ENCODE measurements at places on chromosomes 12 and 14. TPM values are rescaled to one million over a fixed set of nuclear protein-coding genes. Genes with fewer than 3 reads are reported as not detected.

GRCh38 chr12:109997393-109997792 is 1.2 kb upstream of the GIT2 start:
- H3K36me3 ChIP-seq = no peaks in the 10 kb centered on the region
- peaks cover 39% of the 10 kb centered on the region for H3K4me1 ChIP-seq
- H3K27me3 ChIP-seq = no peaks in the 10 kb centered on the region
- DNase-seq = no peak

DNA sequence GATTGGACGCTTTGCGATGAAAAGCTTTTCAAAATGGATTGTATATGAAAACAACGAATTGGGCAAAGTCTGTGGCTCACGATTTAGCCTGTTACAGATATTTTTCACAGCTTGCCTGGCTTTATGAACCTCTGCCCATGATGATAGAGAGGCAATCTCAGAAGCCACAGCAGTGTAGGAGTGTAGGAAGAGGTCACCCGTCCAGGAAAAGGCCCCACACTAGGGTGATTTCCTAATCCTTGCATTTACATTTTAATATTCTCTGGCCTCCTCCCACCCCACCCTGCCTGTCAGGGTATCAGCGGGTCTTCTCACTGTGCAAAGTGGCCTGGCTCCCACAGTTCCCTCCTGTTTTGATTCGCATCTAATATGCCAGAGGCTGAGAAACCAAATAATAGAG is 81.8 kb upstream of the FOXN3 start:
- no peak overlapping the region for H3K27ac ChIP-seq
- no peaks in the 10 kb centered on the region for H3K36me3 ChIP-seq
- H3K4me1 ChIP-seq = peaks cover 17% of the 10 kb centered on the region

GRCh38 chr12:102010265-102010994 is 51.4 kb downstream of the WASHC3 start:
- H3K27me3 ChIP-seq = no peaks in the 10 kb centered on the region
- H3K27ac ChIP-seq = no peak overlapping the region
- H3K36me3 ChIP-seq = peaks cover 14% of the 10 kb centered on the region
- H3K4me3 ChIP-seq = no peak overlapping the region
- no peak for DNase-seq

DNA sequence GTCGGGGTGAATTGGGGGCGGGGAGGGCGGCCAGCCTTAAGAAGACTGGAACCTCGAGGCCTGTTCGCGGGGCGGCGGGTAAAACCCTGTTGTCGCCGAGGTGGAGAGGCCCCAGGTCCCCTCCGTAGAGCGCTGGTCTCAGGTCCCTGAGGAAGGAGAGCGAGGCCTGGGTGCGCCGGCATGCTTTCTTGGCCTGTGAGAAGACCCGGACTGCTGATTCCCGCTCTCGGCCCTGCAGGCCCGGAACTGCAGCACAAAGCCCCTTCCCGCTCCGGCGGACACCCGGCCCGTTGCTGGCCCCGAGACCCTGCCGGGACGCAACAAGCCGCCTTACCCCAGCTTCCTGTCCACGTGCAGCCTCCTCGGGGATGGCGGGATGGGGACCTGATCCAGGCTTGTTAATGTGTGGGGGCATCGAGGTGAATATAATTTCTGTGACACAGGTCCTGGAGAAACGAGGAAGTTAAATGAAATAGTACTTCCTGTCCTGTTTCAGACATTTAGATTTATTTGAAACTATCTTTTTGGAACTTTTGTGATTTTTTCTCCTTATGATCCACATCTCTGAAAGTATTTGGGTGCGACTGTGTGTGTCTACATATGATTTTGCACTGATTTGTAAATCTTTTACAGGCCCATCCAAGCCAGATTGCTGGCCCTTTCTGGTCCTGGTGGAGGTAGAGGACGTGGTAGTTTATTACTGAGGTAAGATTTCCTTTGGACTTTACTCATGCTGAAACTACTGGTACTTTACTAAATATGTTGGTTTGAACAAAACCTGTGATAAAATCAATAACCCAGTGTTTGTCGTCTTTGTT is 600 bp downstream of the PNN start:
- DNase-seq = no peak
- peak overlapping the region; percentile 91 for H3K27ac ChIP-seq
- no peaks in the 10 kb centered on the region for H3K4me1 ChIP-seq

DNA sequence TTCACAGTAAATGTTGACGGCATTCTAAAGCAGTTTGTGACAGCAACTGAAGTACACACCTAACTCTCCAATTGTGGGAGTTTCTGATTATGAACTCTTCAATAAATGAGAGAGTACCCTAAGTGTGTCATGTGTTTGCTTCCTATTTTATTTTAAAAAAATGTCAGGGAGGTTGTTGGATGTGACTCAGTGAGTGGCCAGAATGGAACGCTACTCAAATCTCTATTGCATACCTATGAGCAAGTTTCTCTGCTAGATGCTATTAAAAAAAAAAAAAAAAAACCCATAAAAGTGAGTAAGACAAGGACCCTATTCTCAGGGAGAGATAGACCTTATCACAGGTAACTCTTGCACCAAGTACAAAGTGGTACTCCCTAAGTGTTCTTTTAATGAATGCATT is 256.6 kb downstream of the BTG1 start:
- no peaks in the 10 kb centered on the region for H3K36me3 ChIP-seq
- H3K27ac ChIP-seq = no peak overlapping the region
- H3K4me3 ChIP-seq = no peak overlapping the region

- H3K36me3 ChIP-seq = no peaks in the 10 kb centered on the region
- no peak overlapping the region for H3K4me3 ChIP-seq
- H3K27ac ChIP-seq = no peak overlapping the region
- H3K4me1 ChIP-seq = no peaks in the 10 kb centered on the region
These were observed 133.8 kb upstream of the MGAT4C start for GRCh38 chr12:86389949-86390348.

GRCh38 chr12:21984375-21984774 is 43.1 kb upstream of the ABCC9 start:
- H3K27me3 ChIP-seq = no peaks in the 10 kb centered on the region
- no peaks in the 10 kb centered on the region for H3K36me3 ChIP-seq
- H3K27ac ChIP-seq = no peak overlapping the region
- DNase-seq = no peak
- H3K4me1 ChIP-seq = no peaks in the 10 kb centered on the region

- H3K27ac ChIP-seq = no peak overlapping the region
- no peaks in the 10 kb centered on the region for H3K27me3 ChIP-seq
- no peak overlapping the region for H3K4me3 ChIP-seq
- H3K36me3 ChIP-seq = no peaks in the 10 kb centered on the region
These were observed 10.9 kb upstream of the TESC start for GRCh38 chr12:117109943-117110635.

DNA sequence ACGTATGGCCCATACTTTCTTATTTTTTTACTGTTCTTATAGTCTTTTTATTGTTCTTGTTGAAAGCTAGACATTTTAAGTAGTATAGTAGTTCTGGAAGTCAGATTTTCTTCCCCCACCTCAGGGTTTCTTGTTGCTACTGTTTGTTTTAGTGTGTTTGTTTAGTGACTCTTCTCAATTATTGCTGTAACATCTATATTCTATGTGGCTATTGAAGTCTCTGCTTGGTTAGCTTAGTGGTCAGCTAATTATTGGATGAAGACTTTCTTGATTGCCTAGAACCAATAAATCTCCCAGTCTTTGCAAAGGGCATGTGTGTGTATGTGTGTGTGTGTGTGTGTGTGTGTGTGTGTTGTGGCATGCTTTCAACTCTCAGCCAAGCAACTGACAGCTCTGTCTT is 34.3 kb upstream of the UNC79 start:
- no peak for DNase-seq
- H3K4me3 ChIP-seq = no peak overlapping the region
- H3K4me1 ChIP-seq = no peaks in the 10 kb centered on the region
- no peaks in the 10 kb centered on the region for H3K27me3 ChIP-seq
- H3K27ac ChIP-seq = no peak overlapping the region

DNA sequence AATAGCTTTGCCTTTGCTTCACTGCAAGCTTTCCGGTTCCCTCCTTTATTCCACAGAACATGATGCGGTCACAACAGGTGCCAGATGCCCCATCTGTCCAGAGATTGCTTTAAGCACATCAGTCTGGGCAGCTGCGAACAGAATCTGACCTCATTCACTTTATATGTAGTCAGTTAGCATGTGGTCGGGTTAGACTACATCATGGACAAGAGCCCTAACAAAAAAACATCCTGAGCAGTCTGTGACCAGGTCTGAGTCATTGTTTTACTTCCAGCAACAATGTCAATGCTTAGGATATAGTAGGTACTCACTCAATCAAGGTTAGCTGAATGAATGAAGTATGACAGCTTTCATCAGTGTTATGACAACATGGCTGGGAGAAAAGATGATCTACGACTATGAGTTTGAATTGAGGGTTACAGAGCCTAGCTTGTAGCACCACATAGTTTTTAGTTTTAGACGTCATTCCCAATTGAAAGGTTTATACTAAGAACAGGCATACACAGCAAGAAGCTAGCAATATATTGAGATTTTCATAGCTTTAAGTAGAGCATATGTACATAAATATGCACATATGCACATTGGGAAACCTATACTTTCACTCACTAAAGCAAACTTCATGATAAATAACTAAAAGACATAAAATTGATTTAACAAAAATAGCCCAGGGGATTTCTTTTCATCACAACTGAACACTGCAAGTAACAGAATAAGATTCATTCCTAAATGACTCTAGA is 64.2 kb upstream of the TMCC3 start:
- no peaks in the 10 kb centered on the region for H3K36me3 ChIP-seq
- H3K4me3 ChIP-seq = no peak overlapping the region
- no peaks in the 10 kb centered on the region for H3K27me3 ChIP-seq
- no peak overlapping the region for H3K27ac ChIP-seq
- DNase-seq = no peak
- no peaks in the 10 kb centered on the region for H3K4me1 ChIP-seq

DNA sequence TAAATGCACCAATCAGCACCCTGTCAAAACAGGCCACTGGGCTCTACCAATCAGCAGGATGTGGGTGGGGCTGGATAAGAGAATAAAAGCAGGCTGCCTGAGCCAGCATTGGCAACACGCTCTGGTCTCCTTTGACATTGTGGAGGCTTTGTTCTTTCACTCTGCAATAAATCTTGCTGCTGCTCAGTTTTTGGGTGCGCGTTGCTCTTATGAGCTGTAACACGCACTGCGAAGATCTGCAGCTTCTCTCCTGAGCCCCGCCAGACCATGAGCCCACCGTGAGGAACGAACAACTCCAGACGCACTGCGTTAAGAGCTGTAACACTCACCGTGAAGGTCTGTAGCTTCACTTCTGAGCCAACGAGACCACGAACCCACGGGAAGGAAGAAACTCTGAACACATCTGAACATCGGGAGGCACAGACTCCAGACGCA is 8.4 kb upstream of the PIANP start:
- DNase-seq = no peak
- H3K4me3 ChIP-seq = no peak overlapping the region
- H3K27me3 ChIP-seq = peaks cover 2% of the 10 kb centered on the region
- no peaks in the 10 kb centered on the region for H3K4me1 ChIP-seq
- H3K27ac ChIP-seq = no peak overlapping the region

GRCh38 chr14:39984323-39984722 is 552.1 kb upstream of the FBXO33 start:
- H3K27ac ChIP-seq = no peak overlapping the region
- no peaks in the 10 kb centered on the region for H3K27me3 ChIP-seq
- H3K4me1 ChIP-seq = no peaks in the 10 kb centered on the region
- no peak overlapping the region for H3K4me3 ChIP-seq

DNA sequence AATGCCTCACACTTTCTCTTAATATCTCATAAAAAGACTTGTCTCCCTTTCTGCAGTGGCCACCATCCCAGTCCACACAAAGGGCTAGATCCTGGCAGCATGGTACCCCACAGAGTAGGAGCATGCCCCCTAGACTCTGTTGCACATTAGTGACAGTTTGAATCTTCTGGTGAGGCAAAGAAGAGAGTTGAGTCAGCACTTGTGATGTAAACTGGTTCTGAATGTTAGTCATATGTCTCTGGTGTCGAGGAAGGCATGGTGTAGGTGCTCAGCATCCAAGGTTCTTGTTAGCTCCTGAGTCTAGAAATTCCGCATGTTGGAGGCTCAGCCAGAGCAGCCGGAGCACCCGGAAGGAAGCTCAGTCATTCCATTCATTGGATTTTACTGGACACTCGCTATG is 9.8 kb downstream of the TTC9 start:
- DNase-seq = no peak
- H3K27me3 ChIP-seq = no peaks in the 10 kb centered on the region
- no peak overlapping the region for H3K4me3 ChIP-seq
- no peaks in the 10 kb centered on the region for H3K36me3 ChIP-seq
- no peak overlapping the region for H3K27ac ChIP-seq

DNA sequence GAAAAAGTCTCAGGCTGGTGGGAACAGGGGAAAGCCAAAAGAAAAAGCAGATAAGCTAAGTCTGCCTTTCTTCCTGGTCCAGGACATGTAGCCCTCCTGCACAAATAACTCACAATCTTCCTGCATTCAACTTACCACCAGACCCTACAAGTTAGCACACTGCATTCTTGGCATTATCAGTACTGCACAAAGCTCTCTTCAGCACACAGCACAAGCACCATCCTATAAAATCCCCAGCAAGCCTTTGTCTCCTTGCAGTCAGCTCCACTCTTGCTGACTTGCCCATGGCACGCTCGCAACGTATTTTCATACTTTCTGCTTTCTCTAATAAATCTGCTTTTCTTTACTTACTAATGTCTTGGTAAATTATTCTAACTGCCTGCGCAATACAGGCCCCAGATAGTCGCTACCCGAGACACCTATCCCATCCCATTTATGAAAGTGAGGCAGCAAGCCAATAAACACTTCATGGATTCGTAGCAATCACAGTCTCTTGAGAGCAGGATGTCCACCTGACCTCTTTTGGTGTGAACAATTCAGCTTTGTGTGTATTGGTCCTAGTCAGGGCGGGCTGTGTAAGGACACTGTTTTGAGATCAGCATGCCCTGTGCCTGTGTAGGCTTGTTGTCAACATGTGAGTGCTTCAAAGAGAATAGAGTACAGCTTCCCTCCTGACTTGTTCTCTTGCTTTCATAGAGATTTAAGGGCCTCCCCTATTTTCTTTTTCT is 49.0 kb downstream of the TMEM117 start:
- no peaks in the 10 kb centered on the region for H3K36me3 ChIP-seq
- H3K27me3 ChIP-seq = no peaks in the 10 kb centered on the region
- H3K27ac ChIP-seq = peak overlapping the region; percentile 84
- no peak for DNase-seq
- no peak overlapping the region for H3K4me3 ChIP-seq
- H3K4me1 ChIP-seq = no peaks in the 10 kb centered on the region

- DNase-seq = no peak
- H3K4me1 ChIP-seq = no peaks in the 10 kb centered on the region
- peak overlapping the region; percentile 83 for H3K27ac ChIP-seq
- H3K36me3 ChIP-seq = peaks cover 42% of the 10 kb centered on the region
These were observed 10.2 kb downstream of the TPCN1 start for GRCh38 chr12:113231235-113232088.

The HVCN1 gene
- 21.7 TPM for total RNA-seq

The GPR135 gene
- total RNA-seq = 5.0 TPM

The PLA2G1B gene
- not detected for total RNA-seq

The GPR162 gene
- 7.0 TPM for total RNA-seq
